ENCODE measurements at places on chromosomes 13 and 19.

DNA sequence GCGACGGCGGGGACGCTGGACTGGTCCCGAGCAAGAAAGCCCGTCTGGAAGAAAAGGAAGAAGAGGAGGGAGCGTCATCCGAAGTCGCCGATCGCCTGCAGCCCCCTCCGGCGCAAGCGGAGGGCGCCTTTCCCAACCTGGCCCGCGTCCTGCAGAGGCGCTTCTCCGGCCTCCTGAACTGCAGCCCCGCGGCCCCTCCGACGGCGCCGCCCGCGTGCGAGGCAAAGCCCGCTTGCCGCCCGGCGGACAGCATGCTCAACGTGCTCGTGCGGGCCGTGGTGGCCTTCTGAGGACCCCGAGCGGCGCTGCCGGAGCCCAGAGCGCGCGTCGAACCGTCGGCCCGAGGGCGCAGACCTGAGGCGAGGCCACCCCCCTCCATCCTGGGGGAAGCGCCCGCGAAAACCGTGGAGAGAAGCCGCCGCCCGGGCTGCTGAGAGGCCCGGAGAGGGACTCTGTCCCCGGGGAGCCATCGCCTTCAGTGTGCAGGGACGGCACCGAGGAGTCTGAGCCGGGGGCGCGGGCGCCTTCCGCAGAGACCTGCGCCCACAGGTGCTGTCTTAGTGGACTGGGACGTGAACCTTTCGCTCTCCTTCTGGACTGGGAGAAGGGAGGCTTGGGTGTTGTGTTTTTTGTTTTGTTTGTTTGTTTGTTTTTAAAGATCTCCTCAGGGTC, 3.5 kb downstream of the IER2 start:
- DNase-seq, result no peak

DNA sequence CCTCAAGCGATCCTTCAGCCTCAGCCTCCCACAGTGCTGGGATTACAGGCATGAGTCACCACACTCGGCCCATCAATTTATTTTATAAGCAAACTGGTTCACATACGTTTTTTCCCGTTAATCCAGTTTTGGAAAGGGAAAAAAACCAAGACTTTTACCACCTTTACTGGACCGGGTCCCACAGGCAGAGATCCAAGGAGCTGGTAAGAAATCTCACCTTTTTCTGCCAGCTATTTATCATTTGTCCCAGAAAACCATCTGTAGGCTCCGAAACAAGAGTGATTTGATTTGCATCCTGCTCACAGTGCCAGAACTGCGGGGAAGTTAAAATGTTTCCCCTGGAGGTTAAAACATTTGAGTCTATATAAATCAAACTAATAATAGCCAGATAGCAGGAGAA, 6.3 kb upstream of the FUT2 start:
- no peak for DNase-seq

GRCh38 chr13:58617880-58618665, 986.5 kb downstream of the PCDH17 start:
- DNase-seq, result no peak

DNA sequence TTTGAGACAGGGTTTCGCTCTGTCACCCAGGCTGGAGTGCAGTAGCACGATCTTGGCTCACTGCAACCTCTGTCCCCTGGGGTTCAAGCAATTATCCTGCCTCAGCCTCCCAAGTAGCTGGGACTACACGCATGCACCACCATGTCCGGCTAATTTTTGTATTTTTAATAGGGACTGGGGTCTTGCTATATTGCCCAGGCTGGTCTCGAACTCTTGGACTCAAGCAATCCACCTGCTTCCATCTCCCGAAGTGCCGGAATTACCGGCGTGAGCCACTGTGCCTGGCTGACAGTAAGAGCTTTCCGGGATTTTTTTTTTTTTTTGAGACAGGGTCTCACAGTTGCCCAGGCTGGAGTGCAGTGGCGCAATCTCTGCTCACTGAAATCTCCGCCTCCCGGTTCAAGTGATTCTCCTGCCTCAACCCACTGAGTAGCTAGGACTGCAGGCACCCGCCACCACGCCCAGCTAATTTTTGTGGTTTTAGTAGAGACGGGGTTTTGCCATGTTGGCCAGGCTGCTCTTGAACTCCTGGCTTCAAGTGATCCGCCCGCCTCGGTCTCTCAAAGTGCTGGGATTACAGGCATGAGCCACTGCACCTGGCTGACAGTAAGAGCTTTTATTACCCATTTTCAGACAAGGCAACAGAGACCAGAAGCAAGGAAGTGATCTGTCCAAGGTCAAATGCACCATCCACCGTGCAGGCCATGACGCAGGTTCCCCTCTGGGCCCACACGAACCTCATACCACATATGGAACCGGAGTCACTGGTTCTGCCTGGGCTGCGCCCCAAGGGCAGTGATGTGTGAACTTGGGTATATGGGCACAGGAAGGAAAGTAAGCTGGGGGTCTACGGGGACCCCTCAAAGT, 21.0 kb downstream of the RFX1 start:
- DNase-seq, result no peak

GRCh38 chr13:113748101-113748861, 10.7 kb upstream of the TMEM255B start:
- no peak for DNase-seq

DNA sequence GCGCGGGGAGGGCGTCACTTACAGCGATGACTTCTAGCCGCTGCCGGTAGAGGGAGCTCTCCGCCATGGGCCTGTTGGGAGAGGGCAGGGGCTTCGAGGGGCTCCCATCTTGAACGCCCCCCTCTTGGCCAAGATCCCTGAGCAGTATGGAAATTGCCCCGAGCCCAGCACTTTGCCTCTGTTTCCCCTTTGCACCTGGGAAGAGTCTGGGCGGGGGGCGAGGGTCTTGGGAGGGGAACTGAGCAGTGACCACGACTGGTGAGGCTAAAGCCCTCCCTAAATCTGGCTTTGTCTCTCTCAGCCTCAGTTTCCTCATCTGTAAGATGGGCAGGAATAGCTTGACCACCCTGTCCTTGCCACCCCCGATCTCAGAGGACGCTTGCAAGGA, 2.8 kb downstream of the PALM3 start:
- peak; percentile 51 for DNase-seq

- peak; percentile 2 for DNase-seq
Measured at GRCh38 chr13:108176685-108177274, 38.6 kb downstream of the LIG4 start.

DNA sequence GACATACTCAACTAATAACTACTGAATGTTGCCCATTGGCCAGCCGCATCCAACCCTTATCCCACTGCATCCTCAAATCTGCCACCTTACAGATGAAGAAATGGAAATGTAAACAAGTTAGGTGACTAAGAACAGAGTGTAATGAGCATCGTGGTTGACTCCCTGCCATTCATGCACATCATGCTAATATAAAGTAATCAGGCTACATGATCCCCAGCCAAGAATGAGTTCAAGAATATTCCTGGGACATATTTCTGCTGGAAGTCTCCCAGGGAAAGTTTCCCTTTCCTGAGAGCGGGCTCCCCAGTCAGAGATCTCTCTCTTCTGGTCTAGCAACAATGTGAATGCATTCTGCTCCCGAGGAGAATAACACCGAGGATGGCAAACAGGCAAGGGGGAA, 55.9 kb upstream of the SERP2 start:
- DNase-seq, result no peak

GRCh38 chr13:72295153-72295552, 428.1 kb upstream of the DACH1 start:
- no peak for DNase-seq

GRCh38 chr13:60716313-60716712, 319.3 kb downstream of the TDRD3 start:
- no peak for DNase-seq

DNA sequence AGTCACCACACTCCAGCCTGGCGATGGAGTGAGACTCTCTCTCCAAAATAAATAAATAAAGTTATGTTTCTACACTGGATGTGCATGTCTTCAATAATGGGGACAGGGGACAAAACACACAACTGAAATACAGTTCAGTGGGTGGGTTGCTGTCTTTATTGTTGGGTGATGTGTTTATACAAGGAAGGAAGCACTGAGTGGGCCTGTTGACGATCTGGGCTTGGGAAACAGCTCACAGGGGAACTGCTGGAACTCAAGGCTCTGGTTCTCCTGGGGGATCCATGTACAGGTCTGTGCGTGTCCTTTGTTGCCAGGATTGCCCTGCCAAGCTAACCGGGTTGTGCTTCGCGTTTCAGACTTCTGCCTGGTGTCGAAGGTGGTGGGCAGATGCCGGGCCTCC, 18.9 kb downstream of the SPINT2 start:
- no peak for DNase-seq

- DNase-seq, result no peak
Measured at GRCh38 chr19:1746401-1747284, 6.7 kb upstream of the ONECUT3 start.

- DNase-seq, result no peak
Measured at GRCh38 chr13:76609643-76610042, 276.6 kb downstream of the KCTD12 start.

DNA sequence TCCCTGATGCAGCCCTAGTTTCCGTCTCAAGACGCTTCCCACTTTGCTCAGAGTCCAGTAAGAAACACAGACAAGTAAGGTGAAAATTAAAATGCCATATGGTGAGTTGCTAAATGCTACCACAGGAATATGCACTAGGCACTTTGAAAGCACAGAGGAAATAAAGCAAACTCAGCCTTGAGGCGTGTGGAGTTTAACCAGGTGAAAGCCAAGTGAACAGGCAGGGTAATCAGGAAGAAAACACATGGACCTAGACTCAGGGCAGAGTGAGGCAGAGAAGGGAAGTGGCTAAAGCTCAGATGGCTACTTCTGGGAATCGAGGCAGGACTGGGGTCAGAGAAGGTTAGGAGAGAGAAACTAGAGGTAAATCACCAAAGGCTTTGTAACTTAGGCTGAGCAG, 5.4 kb upstream of the UBL3 start:
- no peak for DNase-seq

DNA sequence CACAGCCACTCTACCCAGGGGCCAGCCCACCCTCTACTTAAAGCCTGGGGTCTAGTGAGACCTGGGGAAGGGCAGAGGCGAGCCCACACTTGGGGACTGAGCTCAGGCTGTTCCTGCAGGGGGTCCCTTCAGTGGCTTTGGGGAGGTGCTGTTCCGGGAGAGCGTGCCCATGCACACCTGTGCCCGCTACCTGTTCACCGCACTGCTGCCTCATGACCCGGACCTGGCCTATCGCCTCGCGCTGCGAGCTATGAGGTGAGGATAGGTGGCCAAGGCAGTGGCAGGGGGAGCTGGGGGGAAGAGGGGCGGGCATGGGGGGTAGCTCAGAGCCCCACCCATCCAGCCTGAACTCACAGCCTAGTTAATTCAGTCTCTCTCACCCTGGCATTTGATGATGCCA, 24.0 kb downstream of the ZSWIM4 start:
- no peak for DNase-seq

DNA sequence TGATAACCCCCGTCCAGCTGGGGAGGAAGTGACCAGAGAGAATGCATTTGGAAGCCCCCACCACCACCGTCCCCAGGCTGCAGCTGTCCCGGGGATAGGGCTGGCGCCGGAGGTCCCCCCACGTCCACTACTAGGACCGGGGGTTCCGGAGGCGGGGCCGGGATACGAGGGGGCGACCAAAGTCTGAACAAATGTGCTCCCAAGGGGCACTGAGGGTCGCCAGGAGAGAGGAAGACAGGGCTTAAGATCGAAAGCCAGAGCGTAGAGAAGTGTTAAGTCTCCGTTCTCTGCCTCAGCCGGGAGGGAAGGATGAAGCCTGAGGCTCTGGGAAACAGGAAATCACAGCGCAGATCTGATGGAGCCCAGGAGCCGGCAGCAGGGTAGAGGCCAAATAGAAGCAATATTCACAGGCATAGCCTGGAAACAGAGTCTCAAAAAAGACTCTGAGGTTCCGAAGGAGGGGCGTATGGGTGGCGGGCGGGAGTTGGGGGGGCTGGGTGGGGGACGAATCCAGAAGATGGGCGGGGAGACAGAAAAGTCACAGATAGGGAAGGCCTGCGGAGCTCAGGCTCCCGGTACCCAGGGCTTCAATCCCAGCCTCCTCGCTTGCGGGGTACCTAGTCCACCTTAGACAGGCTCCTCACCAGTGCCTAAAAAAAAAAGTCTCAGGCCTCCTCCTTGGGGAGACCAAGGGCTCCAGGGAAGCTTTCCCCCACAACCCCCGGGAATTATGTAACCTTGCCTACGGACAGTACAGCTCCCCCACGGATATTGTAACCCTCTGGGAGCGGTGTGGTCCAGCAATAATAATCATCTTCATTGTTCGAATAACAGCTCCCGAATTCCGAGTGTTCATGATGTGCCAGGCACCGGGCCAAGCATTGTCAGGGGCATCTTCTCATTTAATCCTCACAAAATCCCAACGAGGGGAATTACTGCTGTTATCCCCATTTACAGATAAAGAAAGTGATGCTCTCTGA, 1.1 kb upstream of the ERF start:
- DNase-seq, result no peak

DNA sequence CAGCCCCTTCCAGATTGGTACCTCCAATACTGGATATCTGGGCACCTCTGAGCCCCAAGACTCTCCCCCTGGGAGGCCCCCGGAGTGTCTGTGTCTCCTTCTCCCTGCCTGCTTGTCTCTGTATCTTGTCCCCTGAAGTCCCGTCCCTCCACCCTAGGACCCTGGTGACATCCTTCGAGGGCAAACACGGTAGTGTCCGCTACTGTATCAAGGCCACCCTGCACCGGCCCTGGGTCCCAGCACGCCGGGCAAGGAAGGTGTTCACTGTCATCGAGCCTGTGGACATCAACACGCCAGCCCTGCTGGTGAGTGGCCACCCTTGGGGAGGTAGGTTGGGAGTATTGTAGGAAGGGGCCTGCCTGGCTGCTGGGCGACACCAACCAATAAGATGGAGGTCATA, 844 bp downstream of the ARRDC2 start:
- DNase-seq, result no peak

GRCh38 chr13:25739376-25739775, 312.4 kb downstream of the SHISA2 start:
- DNase-seq, result no peak

DNA sequence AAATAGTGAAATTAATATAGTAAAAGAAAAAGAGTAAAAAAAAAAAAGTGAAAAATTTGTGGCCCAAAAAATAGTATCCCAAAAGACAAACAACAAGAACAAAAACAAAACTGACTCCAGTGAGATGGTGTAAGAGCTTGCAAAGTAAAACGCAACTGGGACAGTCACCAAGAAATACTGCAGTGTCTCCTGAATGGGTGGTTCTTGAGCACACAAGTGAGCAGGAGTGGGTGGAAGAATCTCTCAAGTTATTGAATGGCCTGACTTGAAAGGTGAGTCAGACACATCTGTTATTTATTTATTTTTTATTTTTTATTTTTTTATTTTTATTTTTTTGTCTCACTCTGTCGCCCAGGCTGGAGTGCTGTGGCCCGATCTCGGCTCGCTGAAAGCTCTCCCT, 1.9 kb downstream of the ZNF493 start:
- DNase-seq, result no peak
